ENCODE measurements at places on chromosomes 3 and 15.

- DNase-seq = no peak
- H3K4me1 ChIP-seq = no peaks in the 10 kb centered on the region
- peaks cover 13% of the 10 kb centered on the region for H3K36me3 ChIP-seq
- H3K27ac ChIP-seq = no peak overlapping the region
- peaks cover under 1% of the 10 kb centered on the region for H3K27me3 ChIP-seq
- H3K4me3 ChIP-seq = no peak overlapping the region
Measured at GRCh38 chr3:16085884-16086608, 88.4 kb upstream of the GALNT15 start.

GRCh38 chr3:21487520-21487919 lies 263.5 kb downstream of the ZNF385D start:
- H3K27me3 ChIP-seq = no peaks in the 10 kb centered on the region
- no peak overlapping the region for H3K4me3 ChIP-seq
- no peaks in the 10 kb centered on the region for H3K4me1 ChIP-seq

GRCh38 chr3:152909180-152909883 lies 74.4 kb downstream of the P2RY1 start:
- DNase-seq = no peak
- H3K27ac ChIP-seq = no peak overlapping the region

GRCh38 chr3:1135194-1135593 lies 42.4 kb downstream of the CNTN6 start:
- no peaks in the 10 kb centered on the region for H3K36me3 ChIP-seq
- no peak overlapping the region for H3K4me3 ChIP-seq
- no peaks in the 10 kb centered on the region for H3K4me1 ChIP-seq
- DNase-seq = no peak
- no peaks in the 10 kb centered on the region for H3K27me3 ChIP-seq
- H3K27ac ChIP-seq = no peak overlapping the region

DNA sequence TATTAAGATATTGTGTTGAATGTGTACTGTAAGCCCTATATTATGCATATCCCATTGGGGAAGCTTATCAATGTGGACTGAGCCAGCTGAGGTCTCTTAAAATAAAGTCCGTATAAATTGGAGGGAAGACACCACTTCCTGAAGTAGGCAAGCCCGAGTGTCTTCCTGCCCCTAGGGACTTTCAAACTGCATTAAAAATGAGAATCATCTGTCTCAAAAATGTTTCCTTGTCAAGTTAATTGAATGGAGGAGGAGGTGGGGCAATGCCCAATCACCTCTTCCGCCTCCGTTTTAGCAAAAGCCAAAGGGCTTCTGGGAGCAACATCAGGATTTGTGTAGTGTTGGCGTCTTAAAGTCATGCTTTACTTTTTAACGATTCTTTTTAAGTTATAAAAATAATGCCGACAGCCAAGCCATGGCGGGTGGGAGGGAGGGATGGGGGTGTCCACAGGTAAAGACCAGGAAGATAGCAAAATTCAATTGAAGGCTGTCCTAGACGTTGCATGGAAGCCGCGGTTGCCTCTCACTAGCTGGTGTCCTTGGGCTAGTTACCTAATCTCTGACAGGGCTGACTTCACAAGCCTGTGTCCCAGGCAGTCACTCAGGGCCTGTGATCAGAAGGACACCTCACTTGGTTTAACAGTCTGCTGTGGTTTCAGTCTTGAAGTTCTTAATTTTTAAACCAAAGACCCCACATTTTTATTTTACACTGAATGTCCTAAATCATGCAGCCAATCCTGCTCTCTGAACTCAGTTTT lies 524.9 kb upstream of the PROK2 start:
- H3K27ac ChIP-seq = peak overlapping the region; percentile 61
- no peaks in the 10 kb centered on the region for H3K27me3 ChIP-seq
- H3K4me3 ChIP-seq = no peak overlapping the region
- DNase-seq = no peak

GRCh38 chr3:7576071-7576470 lies 715.2 kb downstream of the GRM7 start:
- no peak for DNase-seq
- H3K4me3 ChIP-seq = no peak overlapping the region
- H3K4me1 ChIP-seq = no peaks in the 10 kb centered on the region

- no peaks in the 10 kb centered on the region for H3K36me3 ChIP-seq
- H3K27me3 ChIP-seq = no peaks in the 10 kb centered on the region
- peaks cover 83% of the 10 kb centered on the region for H3K4me1 ChIP-seq
- peak overlapping the region; percentile 6 for H3K27ac ChIP-seq
- no peak overlapping the region for H3K4me3 ChIP-seq
- DNase-seq = no peak
Measured at GRCh38 chr3:71413572-71413971, 170.0 kb downstream of the FOXP1 start.

DNA sequence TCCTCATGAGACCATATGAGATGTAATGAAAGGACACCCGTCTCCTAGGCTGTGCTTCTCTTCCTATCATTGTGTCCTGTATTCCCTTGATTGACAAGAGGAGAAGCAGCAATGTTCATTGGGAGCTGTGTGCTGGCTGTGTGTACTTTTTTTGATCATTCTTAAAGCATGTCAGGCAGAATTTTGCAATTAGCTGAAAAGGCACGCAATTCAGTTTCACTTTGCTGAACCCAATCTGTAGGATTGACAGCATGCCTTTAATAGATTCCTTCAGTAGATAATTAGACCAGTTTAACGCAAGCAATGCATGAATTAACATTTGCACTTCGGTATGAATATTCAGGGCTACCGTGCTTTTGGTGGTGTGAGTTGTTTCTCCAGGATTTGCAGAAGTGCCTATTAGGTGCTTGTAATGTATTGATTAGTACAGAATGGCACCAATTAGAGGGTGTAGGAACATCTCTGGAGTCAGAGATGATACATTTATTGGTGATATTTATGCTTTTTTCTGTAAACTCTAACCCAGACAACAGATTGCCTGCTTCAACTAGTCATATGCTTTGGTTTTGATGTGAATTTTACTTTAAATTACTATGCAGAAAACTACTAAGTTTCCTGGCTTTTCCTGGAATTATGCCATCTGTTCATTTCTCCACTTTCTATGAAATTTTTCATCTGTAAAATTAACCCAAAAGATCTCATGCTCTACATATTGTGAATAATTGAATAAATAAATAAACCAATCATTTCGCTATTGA lies 114.3 kb downstream of the NSUN3 start:
- H3K36me3 ChIP-seq = no peaks in the 10 kb centered on the region
- no peaks in the 10 kb centered on the region for H3K4me1 ChIP-seq
- H3K27me3 ChIP-seq = no peaks in the 10 kb centered on the region
- H3K4me3 ChIP-seq = no peak overlapping the region
- H3K27ac ChIP-seq = no peak overlapping the region
- no peak for DNase-seq

DNA sequence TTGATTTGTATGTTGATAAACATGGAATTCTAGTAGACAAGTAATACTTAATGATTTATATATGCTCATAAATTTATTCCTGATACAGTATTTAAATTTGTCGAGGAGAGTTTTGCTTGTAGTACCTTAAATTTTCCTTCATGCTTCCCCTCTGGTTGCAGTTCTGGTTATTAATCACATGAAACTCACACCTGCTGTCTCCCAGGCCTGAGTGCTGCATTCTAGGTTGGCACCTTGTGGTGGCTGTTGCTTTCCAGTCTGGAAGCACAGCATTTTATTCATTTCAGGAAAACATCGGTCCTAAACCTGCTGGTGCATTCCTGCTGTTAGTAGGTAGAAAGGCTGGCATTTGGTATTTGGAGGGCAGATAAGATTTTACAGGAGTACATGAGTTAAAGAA lies 44.9 kb downstream of the ATP1B3 start:
- no peaks in the 10 kb centered on the region for H3K27me3 ChIP-seq
- peaks cover 7% of the 10 kb centered on the region for H3K36me3 ChIP-seq
- H3K27ac ChIP-seq = no peak overlapping the region
- H3K4me3 ChIP-seq = no peak overlapping the region
- no peak for DNase-seq

DNA sequence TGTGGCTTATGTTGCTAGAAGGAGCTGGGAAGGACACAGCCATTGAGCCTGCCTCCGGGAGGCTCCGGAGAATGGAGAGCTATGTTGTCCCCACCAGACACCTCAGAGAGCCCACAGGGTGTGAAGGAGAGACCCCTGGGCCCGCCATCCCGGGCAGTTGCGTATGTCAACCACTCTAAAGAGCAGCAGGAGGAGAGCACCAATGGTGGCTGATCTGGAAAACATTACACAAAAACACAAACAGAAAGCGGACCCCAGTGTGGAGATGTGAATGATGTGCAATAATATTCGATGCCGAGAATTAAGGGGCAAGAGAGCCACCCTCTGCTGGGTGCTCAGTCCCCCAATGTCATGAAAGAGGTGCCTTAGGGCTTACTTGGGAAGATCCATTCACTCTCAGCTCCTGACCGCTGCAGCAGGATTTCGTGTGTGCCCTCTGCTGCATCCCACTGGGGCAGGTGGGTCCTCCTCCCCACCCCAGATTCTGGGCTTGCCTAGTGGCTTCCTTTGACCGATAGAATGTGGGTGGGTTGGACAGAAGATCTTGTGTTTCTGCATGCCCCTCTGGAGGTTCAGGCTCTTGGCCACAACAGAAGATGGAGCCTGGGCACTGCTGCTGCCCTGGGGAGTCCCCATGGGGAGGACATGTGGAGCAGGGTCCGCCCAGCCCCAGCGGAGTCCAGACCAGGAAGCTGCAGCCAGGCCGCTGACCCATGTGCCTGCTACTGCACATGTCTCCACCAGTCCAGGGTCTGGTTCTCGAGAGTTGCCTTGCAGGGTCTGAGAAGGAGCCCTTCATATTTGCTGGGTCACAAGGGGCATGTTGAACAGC lies 245.3 kb downstream of the OCA2 start:
- no peak overlapping the region for H3K27ac ChIP-seq
- H3K27me3 ChIP-seq = no peaks in the 10 kb centered on the region
- no peak overlapping the region for H3K4me3 ChIP-seq

GRCh38 chr15:38129531-38130204 lies 123.0 kb upstream of the SPRED1 start:
- H3K27me3 ChIP-seq = peaks cover 20% of the 10 kb centered on the region
- H3K36me3 ChIP-seq = no peaks in the 10 kb centered on the region
- peak; percentile 10 for DNase-seq
- H3K27ac ChIP-seq = no peak overlapping the region

DNA sequence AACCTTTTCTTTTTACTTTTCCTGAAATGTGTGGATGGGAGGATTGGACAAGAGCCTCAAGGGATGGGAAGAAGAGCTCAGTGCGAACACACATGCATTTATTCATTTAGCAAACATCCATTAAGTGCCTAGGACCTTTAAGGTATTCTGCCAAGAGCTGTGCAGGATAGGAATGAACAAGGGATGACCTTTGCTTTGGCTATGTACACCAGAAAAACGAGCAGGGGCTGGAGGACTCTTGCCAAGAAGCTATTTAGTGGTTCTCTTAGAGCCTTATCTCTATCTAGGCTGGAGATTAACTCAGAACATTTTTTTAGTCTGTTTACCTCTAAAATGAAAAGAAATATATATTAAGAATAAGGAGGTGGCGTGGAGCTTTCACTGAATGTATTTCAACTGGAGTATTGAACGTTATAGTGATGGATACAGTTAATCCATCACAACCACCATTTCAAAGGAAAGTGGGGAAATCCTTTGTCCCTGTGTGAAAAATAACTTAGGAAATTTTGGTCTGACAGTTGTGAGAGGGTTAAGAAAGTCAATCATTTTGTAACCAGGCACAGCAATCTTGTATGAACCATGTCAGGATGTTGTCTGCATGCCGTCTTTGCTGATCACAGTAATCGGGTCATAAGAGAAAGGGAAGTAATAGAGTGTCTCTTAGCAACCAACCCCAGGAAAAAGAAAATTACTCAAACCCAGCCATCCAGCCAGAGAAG lies 279.0 kb downstream of the LPP start:
- H3K4me3 ChIP-seq = peak overlapping the region; percentile 75
- peak overlapping the region; percentile 74 for H3K27ac ChIP-seq
- DNase-seq = no peak
- peaks cover 5% of the 10 kb centered on the region for H3K36me3 ChIP-seq
- no peaks in the 10 kb centered on the region for H3K27me3 ChIP-seq

GRCh38 chr3:42067326-42067725 lies 23.8 kb upstream of the TRAK1 start:
- no peak for DNase-seq
- H3K4me1 ChIP-seq = peaks cover 33% of the 10 kb centered on the region
- no peak overlapping the region for H3K4me3 ChIP-seq
- H3K27ac ChIP-seq = no peak overlapping the region
- no peaks in the 10 kb centered on the region for H3K36me3 ChIP-seq

GRCh38 chr3:180743813-180744590 lies 64.7 kb upstream of the CCDC39 start:
- DNase-seq = no peak
- no peak overlapping the region for H3K4me3 ChIP-seq
- H3K4me1 ChIP-seq = no peaks in the 10 kb centered on the region
- no peak overlapping the region for H3K27ac ChIP-seq

- no peaks in the 10 kb centered on the region for H3K4me1 ChIP-seq
- no peak overlapping the region for H3K27ac ChIP-seq
- no peaks in the 10 kb centered on the region for H3K36me3 ChIP-seq
- DNase-seq = no peak
Measured at GRCh38 chr3:48423241-48423882, 6.5 kb downstream of the PLXNB1 start.

DNA sequence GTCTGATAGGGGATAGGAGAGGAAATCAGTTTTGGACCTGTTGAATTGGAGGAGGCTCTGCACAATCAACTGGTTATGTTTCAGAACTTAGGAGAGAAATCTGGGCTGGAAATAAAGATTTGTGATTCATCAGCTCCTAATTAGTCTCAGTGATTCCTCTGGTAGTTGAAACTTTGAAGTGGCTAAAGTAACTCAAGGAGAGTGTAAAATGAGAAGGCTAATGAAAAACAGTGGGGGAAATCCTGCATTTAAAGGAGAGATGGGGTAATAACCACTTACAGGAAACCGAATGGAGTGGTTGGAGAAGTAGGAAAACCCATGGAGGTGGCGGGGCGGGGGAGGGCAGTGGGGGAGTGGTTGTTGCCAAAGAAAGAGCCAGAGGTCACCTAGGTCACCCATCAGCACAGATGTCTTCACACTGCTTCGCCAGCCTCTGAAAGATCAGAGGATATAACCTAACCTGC lies 32.6 kb downstream of the MAP2K5 start:
- no peak overlapping the region for H3K4me3 ChIP-seq
- no peaks in the 10 kb centered on the region for H3K27me3 ChIP-seq
- H3K4me1 ChIP-seq = no peaks in the 10 kb centered on the region
- no peak overlapping the region for H3K27ac ChIP-seq
- H3K36me3 ChIP-seq = peaks cover 3% of the 10 kb centered on the region

GRCh38 chr15:73711526-73711925 lies 27.3 kb downstream of the CD276 start:
- no peak overlapping the region for H3K27ac ChIP-seq
- H3K4me3 ChIP-seq = no peak overlapping the region
- H3K27me3 ChIP-seq = peaks cover 7% of the 10 kb centered on the region
- no peaks in the 10 kb centered on the region for H3K4me1 ChIP-seq
- no peak for DNase-seq
